T-helper 1 cell treated with Interleukin-12 subunit alpha and Interleukin-12 subunit beta and Interleukin-4 antibody, amounts not matched to agents 30 ng/mL and 1 ng/mL, for 36 hours (primary cell): ENCODE measurements at places on chromosomes 13 and 19. TPM values are rescaled to one million over a fixed set of nuclear protein-coding genes. Genes with fewer than 3 reads are reported as not detected.

Gene SYDE1
- 0.51 and 0.63 TPM in 2 replicates for total RNA-seq

Gene KLF5
- total RNA-seq: 2.5 and 3.9 TPM in 2 replicates

Gene NANOS2
- total RNA-seq: not detected in 2 replicates

Gene ZNF433
- total RNA-seq: 0.29 and 0.46 TPM in 2 replicates

Gene IFNL1
- total RNA-seq: not detected in 2 replicates

Gene ZNF224
- 34.9 and 36.2 TPM in 2 replicates for total RNA-seq

Gene SELENOV
- not detected in 2 replicates for total RNA-seq

Gene PLIN5
- not detected in 2 replicates for total RNA-seq

Gene ZNF492
- total RNA-seq: 0.15 and 0.17 TPM in 2 replicates

Gene CFD
- 1.0 and 1.2 TPM in 2 replicates for total RNA-seq

Gene SLC10A2
- total RNA-seq: not detected in 2 replicates

Gene PPP1R37
- 19.2 and 21.5 TPM in 2 replicates for total RNA-seq

Gene ZNF320
- total RNA-seq: 11.4 TPM in 2 replicates

Gene PSG3
- not detected in 2 replicates for total RNA-seq

Gene CEACAM1
- 40.3 and 42.6 TPM in 2 replicates for total RNA-seq

Gene CCNA1
- 3.3 and 3.8 TPM in 2 replicates for total RNA-seq

Gene ZNF549
- total RNA-seq: 6.1 and 7.8 TPM in 2 replicates

Gene SYMPK
- 107 and 111 TPM in 2 replicates for total RNA-seq

Gene INSR
- total RNA-seq: 0.51 and 0.81 TPM in 2 replicates

Gene GJA3
- 0.05 TPM in 1 of 2 replicates, not detected in the other for total RNA-seq

Gene ATP1A3
- total RNA-seq: 0.95 and 0.98 TPM in 2 replicates

Gene VMAC
- total RNA-seq: 10.0 and 10.7 TPM in 2 replicates

Gene ADAMTS10
- 9.9 and 10.1 TPM in 2 replicates for total RNA-seq

Gene SSC5D
- total RNA-seq: 0.15 and 0.39 TPM in 2 replicates

Gene PRRG2
- total RNA-seq: 0.88 and 1.4 TPM in 2 replicates

Gene COMP
- not detected in 2 replicates for total RNA-seq

Gene DNAAF3
- not detected in 2 replicates for total RNA-seq

Gene TMEM161A
- 26.9 and 30.1 TPM in 2 replicates for total RNA-seq

Gene PRR22
- 5.0 and 5.3 TPM in 2 replicates for total RNA-seq

Gene ATP4A
- total RNA-seq: not detected in 2 replicates

Gene SMAD9
- total RNA-seq: 0.02 TPM in 1 of 2 replicates, not detected in the other

Gene SBSN
- not detected in 2 replicates for total RNA-seq

Gene FLT1
- 3.4 and 3.9 TPM in 2 replicates for total RNA-seq
